ENCODE measurements at places on chromosomes 4 and X. TPM values are rescaled to one million over a fixed set of nuclear protein-coding genes. Genes with fewer than 3 reads are reported as not detected.
A peak's percentile ranks its signal among the peaks of the same experiment; 100 is the strongest.

DNA sequence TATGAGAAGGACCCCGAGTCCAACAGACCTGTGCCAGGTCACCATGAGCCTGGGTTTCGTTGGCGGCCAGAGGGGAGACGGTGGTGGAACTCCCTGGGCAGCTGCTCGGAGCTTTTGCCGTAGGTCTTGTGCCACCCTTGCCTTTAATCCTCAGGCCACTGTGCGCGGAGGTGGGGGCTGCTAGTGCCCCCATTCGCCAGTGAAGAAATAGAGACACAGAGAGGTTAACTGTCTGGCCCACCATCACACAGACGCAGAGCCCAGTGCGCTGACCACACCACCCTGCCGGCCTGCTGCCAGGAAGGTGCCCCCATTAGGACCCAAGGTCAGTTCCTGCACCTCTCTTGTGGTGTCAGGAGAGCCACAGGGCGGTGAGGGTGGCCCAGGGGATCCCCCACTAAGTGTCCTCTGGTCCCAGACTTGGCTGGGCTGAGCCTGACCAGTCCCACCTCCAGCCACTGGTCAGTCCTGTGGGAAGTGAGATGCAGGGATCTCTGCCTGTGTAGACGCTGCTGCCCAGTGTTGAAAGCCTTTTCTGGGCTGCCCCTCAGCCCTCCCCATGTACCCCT, 28.3 kb upstream of the HTRA3 start:
- DNase-seq: no peak

DNA sequence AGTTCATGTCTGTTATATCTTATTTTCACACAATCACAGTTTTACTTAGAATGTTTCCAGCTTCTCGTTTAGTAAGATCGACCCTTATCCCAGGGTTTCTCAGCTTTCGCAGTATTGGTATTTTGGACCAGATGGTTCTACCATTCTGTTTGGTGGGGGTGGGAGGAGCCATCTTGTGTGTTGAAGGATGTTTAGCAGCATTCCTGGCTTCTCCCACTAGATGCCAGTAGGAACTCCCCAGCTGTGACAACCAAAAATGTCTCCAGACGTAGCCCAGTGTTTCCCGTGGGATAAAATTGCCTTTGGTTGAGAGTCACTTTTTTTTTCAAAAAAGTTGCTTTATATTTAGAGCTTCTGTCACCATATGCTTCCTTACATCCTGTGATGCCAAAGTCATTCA, 90.9 kb upstream of the TLR2 start:
- DNase-seq: no peak

DNA sequence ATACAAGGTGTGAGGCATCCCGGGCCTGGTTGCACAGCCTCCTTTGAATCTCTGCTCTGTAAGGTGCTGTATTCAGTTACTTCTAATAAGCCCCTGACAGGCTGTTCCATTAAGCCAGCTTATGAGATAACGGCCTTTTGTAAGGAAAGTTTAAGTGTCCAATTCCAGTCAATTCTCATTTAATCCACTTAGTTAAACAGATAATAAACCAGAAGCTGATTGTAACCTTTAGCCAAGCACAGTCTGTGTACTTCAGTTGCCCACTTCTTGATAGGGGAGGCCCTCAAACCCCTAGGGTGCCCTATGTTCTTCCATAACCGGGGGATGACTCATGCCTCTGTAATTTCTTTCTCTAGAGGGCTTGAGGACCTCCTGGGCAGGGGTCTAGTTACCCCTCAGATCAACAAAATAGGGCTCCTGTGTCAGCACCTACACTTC, 63.4 kb downstream of the RASL11B start:
- no peak for DNase-seq

GRCh38 chrX:69424161-69424560, 80.0 kb upstream of the NALF2 start:
- peak; percentile 53 for DNase-seq

- no peak for DNase-seq
Measured at GRCh38 chr4:9942139-9942538, 79.2 kb downstream of the SLC2A9 start.

DNA sequence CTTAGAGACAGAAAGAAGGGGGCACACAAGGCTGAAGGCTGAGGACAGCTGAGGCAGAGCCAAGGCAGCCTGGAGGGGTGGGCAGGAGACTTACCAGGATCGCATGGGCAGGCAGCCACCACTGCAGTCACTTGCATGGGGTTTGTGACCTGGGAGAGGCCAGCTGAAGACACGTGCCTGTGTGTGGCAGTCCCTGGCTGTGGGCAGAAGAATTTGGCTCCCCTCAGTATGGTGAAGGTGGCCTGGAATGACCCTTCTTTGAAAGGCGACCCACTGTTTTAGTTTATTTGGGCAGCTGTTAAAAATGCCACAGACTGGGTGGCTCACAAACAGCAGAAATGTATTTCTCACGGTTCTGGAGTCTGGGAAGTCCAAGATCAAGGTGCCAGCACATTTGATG, 22.1 kb upstream of the SLC34A2 start:
- DNase-seq: no peak

- DNase-seq: no peak
Measured at GRCh38 chr4:91961504-91961903, 342.3 kb upstream of the GRID2 start.

TBX22 gene
- total RNA-seq: not detected

ERVMER34-1 gene
- not detected for total RNA-seq

PGAM4 gene
- total RNA-seq: not detected

- DNase-seq: no peak
Measured at GRCh38 chrX:123738378-123738940, 5.6 kb upstream of the THOC2 start.

GRCh38 chr4:145075742-145076468, 22.1 kb downstream of the ANAPC10 start:
- no peak for DNase-seq

- no peak for DNase-seq
Measured at GRCh38 chr4:122695226-122695625, 37.3 kb upstream of the BBS12 start.
